ENCODE measurements at places on chromosomes 13 and 19. TPM values are rescaled to one million over a fixed set of nuclear protein-coding genes. Genes with fewer than 3 reads are reported as not detected.

DNA sequence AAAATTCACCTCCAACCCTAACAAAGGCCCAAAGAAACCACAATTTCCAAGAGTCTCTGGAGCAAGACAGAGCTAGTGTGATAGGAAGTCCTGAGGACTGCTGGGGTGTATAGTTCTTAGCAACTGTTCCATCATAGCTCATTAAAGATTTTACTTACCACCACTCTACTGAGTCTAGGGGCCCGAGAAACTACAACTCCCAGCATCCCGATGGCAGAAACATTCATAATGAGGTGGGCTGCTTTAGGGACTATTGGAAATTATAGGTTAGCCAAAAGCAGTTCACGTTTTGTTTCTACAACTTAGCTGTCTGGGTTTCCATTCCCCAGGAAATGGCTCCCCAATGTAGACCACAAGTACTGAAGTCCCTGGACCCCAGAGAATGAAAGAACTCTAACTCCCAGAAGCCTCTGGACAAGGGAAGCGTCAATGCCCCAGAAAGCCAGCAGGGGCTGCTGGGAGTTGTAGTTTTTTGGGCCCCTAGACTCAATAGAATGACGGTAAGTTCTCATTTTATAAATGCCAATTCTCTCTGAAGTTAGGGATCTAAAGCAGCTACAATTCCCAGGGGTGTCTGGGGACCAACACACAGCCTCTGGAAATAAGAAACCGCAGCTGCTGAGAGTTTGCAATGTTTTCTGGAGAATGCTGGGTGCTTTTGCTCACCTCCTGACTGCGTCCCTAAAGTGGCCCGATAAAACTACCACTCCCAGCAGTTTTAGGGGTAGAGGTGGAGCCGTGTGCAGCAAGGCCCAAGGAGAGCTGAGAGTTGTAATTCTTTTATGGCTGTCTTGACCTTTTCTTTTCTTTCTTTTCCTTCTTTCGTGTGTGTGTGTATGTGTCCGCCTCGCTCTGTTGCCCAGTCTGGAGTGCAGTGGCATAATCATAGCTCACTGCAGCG, 11.1 kb downstream of the FTL start:
- peak; percentile 45 for DNase-seq

GRCh38 chr13:108365255-108365654, 95.7 kb downstream of the TNFSF13B start:
- no peak for DNase-seq

- DNase-seq: no peak
Observed at GRCh38 chr13:112795277-112795676, 105.4 kb downstream of the ATP11A start.

DNA sequence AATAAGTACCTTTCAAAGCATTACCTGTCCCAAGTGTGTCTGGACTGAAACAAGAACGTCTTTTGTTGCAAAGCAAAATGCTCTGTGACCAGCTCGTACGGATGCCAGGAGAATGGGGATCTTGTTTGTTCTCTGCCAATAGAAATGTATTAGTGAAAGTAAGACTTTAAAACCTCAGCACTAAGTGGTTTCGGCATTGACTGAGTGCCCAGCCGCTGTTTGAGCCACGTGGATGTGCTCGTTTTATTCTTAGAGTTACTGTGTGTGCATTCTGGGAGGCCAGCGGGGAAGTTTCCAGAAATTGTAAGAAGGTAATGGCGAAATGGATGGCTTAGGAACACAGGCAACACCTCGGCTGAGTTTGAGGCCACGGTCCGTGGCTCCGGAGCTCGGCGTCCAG, 117.1 kb upstream of the USP29 start:
- DNase-seq: no peak

Gene SYCN
- not detected for total RNA-seq

Gene CFAP97D2
- not detected for total RNA-seq

Gene GADD45B
- 54.0 TPM for total RNA-seq

Measured in M059J (cell line).